ENCODE measurements at places on chromosomes 5 and 9.
A peak's percentile ranks its signal among the peaks of the same experiment; 100 is the strongest.

- DNase-seq = no peak
Measured at GRCh38 chr5:14996997-14997396, 125.4 kb upstream of the ANKH start.

GRCh38 chr5:178511172-178511571 is 79.0 kb downstream of the COL23A1 start:
- DNase-seq = no peak

- DNase-seq = no peak
Measured at GRCh38 chr5:149310947-149311658, 34.2 kb upstream of the GRPEL2 start.

DNA sequence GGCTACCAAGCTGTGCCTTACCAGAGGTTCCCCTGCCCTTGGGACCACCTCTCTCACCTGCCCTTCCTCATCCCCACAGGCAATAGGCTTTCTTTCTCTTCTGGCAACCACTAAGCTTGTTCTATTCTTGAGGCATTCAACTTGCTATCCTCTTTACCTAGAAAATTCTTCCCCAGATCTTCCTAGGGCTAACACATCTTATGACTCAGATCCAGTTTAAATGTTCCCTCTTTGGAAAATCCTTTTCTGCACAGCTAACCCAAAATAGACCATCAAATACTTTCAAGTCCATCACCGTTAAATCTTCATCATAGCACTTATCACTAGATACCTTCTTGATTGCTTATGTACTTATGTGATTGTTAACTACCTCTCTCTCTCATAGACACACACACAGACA is 93.7 kb downstream of the ENC1 start:
- no peak for DNase-seq

- no peak for DNase-seq
Measured at GRCh38 chr9:38659538-38659937, 39.1 kb upstream of the ANKRD18A start.

DNA sequence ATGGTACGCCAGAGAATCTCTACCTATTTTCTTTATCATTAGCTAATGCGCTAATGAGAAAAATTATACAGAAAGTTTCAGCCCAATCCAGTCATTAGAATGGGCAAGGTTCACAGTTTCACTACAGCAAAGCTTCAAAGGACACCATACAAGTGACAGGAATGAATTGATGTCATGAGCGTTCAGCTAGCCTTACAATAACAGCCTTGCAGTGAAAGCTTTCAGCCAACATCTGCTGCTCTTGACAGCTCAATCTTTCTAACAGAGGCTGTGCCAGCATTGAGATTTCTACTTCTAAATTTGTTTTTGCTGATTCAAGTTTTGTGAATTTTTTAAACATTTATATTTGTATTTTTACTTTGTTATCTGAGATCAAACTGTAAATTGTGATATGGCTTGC is 302.4 kb upstream of the FAM174A start:
- no peak for DNase-seq

- DNase-seq = no peak
Measured at GRCh38 chr9:84151236-84151635, 170.6 kb downstream of the RMI1 start.

DNA sequence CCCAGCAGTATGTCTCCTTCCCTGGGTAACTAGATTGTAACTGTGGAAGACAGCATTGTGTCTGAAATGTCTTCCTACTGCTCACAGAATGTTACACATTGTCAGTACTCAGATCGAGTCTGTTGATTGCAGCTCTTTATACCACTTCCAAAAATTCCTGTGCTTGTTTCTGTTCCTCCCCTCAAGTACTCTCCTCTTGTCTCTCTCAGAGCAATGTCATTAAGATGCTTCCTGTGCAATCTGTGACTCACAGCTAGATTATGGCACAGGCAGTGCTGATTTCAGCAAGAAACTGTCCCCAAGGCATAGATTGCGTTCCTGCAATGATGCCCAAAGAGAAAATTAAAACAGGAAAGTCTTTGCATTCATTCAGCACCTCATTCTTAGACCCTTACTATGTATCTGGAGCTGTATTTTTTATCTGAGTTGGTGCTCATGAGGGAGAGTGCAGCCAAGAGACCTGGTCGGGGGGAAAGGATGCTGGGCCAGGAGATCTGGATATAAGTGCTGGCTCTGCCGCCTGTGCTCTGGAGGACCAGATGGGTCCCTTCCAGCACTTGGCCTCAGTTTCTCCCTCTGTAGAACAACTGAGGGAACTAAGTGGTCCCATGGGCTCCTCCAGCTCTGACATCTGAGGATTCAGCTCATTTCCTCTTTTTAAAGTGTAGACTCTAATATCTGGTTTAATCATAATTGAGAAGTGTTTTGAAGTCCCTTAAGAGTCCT is 40.8 kb upstream of the GNPDA1 start:
- DNase-seq = no peak

DNA sequence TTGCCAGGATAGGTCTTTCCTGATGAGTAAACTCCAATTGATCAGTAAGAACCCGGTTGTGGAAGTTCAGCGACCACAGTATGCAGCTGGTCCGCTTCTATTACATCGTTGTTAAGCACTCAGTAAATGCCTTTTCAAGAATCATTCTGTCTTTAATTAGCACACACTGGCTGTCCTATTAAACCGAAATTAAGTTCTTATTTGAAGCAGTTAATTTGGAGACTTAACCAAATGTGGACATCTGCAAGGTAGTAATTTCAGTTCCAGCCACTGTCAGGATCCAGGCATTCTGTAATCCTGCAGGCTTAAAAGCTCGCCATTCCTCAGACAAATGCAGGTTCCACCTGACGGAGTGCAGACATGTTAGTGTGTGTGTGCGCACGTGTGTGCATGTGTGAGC is 254.6 kb downstream of the IRX2 start:
- DNase-seq = no peak

DNA sequence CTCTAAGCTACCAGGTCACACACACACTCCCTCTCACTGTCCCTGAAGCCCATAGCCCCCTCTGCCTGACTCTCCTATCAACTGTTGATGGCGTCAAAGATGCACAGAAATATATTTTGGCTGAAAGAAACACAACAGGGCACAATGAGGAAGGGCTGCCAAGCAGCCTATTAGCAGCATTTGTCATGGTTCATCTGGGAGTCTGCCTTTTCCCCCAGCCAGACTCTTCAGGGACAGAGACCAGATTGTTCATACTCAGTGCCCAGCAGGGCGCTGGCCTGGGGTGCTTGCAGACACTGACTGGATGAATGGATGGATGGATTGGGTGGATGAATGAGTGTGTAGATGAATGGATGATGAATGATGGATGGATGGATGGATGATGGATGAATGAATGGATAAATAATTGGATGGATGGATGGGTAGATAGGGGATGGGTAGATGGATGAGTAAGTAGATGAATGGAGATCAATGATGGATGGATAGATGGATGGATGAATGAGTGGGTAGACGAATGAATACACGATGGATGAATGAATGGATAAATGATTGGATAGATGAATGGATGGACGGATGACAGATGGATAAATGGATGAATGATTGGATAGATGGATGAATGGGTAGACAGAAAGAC is 90.5 kb downstream of the ADAMTS2 start:
- DNase-seq = no peak

GRCh38 chr9:38141746-38142591 is 72.9 kb upstream of the SHB start:
- no peak for DNase-seq

DNA sequence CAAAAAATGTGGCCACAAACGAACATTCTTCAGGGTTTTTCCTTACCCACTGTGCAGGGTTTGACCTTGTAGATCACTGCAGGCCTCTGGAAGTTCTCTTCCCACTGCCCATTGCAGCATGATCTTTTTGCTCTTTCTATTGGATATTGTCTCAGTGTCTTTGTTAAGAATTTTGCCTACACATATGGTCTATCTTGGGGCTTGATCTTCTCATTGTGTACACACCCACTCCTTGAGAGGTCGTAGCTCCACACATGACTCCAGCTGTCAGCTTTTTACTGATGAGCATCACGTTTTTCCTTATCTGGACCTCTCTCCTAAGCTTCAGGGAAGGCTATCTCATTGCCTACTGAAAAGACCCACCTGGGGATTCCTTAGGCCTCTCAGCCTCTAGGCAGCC is 3.0 kb upstream of the GLRX start:
- no peak for DNase-seq

DNA sequence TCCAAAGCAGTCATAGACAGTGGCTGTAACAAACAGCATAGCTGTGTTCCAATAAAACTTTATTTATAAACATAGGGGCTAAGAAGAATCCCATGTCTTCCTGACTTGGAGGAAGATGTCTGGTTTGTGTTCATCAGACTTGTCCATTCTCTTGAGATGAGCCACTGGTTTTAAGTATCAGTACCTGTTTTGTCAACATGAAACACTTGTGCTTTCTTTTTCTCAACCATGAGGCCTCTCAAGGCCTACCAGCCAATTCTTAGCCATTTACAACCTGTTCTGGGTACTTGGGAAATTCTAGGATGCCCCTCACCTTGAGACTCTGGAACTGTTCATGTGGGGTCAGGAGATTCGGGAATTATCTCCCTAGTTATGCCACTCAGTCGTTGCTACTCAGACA is 154.3 kb upstream of the PPP1R2B start:
- DNase-seq = no peak

DNA sequence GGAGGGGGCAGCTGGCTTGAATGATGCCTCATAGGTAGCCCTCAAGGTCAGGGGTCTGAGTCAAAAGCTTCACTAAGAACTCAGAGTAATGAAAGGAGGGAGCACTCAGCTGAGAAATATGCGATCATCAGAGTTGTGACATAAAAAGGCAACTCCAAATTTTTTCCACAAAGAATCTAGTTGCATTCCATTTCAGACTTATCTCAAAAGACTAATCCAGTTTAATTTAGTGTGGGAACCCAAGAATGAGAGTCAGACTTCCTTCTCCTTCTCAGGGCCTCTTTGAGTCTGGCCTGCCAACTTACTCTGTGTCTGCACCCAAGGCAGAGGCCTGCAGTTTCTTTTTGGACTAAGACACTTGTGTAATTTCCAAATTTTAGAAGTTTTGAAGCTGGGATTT is 34.7 kb downstream of the GABRP start:
- DNase-seq = no peak

DNA sequence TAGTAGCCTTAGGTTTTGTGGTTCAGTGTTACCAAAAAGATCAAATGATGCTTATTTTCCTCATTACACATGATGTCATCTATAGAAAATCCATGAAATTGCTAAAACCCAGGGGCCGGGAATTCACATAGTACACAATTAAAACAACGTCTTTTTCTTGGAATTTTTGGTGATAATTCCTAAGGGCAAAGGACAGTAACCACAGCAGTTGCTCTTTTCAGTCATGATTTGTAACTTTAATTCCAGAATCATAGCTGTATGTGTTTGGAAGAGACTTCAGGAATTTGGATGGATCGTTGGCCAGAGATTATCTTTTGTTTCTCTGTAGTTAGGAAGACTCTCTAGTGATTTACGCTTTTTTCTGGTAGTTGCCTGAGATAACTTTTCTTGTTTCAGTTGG is 748.7 kb downstream of the TLE4 start:
- DNase-seq = no peak

GRCh38 chr9:87270221-87270847 is 227.3 kb upstream of the DAPK1 start:
- DNase-seq = no peak

- DNase-seq = peak; percentile 76
Measured at GRCh38 chr9:83979812-83980394, at the start of gene HNRNPK. HNRNPK (minus strand) TSS chr9:83980215; CDS start chr9:83978252, 1,963 bp downstream.

GRCh38 chr5:509611-510185 is 14.6 kb downstream of the SLC9A3 start:
- DNase-seq = no peak

- no peak for DNase-seq
Measured at GRCh38 chr9:90815944-90816357, 14.3 kb downstream of the SYK start.

- DNase-seq = no peak
Measured at GRCh38 chr5:1786621-1787471, 12.8 kb downstream of the MRPL36 start.

DNA sequence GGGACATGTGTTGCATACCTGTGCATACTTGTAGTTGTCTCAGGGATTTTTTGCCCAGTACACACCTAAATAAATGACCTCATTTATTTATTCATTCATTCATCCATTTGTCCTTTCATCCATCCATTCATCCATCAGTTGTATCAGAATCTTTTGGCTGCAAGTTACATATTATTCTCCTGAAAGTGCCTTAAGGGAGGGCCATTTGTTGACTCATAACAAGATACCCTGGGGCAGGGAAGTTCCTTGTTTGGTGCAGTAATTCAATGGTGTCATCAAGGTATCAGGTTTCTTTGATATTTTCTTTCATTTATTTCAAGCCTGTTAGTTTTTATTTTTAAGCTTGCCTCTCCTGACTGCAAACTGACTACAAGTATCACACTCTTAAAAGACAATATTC is 597.9 kb upstream of the TLE4 start:
- no peak for DNase-seq

- no peak for DNase-seq
Measured at GRCh38 chr5:40626801-40627200, 52.9 kb upstream of the PTGER4 start.

- DNase-seq = no peak
Measured at GRCh38 chr9:125655066-125655633, 51.9 kb downstream of the MAPKAP1 start.

GRCh38 chr5:174082286-174082685 is 36.8 kb downstream of the NSG2 start:
- DNase-seq = no peak

- no peak for DNase-seq
Measured at GRCh38 chr9:15369238-15369637, 53.4 kb upstream of the SNAPC3 start.

DNA sequence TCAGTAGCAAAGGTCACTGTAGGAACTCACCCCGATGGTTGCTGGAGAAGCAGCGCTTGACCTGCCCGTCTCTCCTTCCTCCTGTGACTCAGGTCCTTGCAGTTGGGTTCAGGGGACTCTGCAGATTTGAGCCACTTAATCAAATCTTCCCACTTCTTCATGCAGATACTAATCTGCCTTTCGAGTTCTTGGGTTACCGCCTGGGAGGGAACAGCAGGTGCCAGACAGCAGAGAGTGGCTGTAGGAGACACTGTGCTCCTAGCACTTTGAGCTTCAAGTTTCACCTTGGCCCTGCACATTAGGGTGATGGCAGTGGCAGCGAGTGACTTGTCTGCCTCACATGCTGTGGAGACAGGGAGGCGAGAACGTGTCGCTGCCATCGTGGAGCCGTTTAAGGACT is 478.3 kb downstream of the PSAT1 start:
- DNase-seq = no peak

GRCh38 chr5:167644619-167645018 is 646.8 kb upstream of the WWC1 start:
- DNase-seq = no peak

DNA sequence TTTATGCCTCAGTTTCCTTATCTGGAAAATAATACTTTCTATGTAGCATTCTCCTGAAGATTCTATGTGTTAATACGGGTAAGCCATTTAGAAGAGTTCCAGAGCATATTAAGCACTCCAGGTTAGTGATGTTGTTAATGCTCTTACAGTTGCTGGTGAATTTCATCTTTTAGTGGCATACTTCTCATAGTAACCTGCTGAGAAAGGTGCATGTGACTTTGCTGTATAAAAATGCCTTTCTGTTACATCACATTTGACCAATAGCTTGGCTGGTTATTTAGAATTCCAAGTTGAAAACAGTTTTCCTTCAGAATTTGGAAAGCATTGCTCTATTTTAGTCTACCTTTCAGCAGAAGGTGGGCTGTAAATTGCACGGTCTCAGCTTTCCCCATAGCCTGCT is 27.2 kb downstream of the GCNT1 start:
- no peak for DNase-seq
